D341Med (cell line): ENCODE measurements at places on chromosomes 2 and 18.

- DNase-seq, result no peak
Measured at GRCh38 chr18:45103319-45104048, 422.8 kb downstream of the SETBP1 start.

GRCh38 chr2:180246268-180246667 lies 239.2 kb upstream of the CWC22 start:
- DNase-seq, result no peak

DNA sequence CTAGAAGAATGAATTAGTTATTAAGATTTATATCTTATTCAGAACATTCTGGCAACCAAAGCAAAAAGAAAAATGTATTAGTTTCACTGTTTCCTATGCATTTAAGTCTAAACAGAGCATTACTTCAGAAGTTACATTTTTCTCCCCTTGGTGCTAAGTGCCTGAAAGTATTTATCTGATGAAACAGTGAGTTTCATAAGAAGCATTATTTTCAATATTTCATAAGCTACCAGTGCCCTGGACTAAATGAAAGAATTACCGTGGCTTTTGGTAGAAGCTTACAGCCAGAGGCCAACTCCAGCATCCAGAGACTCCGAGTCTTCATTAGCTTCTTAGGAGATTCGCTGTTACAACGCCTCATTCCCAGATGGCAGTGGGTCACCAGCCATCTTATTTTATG lies 97.6 kb downstream of the LYPD6B start:
- DNase-seq, result no peak

DNA sequence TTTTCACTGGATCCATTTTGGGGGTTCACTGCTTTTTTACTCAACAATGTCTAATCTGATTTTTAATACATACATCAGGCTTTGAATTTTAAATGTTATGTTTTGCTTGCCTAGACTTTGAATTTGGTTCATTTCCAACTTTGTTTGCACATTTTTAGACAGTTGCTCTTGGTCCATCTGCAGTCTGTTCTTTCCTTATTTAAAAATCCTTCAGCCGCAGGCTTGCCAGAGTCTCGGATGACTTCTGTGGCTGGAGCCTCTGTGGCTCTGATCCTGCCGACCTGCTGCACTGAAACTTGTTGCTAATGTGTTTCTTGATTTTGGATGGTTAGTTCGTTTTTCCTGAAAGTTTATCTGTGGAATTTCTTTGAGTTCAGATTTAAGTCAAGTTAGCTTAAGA lies 172.0 kb upstream of the ALKAL2 start:
- DNase-seq, result no peak

DNA sequence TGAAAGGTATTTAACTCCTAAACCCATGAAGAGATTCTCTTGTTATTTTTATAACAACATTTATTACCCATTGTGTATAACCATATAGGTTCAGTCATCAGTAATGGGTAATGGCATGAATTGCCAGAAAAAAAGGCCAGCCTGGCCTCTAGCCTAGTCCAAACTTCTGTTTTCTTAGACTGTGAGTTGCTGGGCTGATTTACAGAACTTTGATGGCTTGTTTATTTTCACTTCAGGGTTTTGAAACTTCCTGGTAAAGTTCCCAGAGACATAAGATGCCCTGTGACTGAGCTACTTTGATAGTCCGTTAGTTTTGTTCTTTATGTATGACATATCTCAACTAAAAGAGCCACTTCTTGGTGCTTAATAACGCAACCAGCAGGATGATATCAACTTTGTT lies 164.8 kb downstream of the METTL4 start:
- no peak for DNase-seq

GRCh38 chr2:213066443-213066743 lies 85.0 kb downstream of the IKZF2 start:
- DNase-seq, result no peak

DNA sequence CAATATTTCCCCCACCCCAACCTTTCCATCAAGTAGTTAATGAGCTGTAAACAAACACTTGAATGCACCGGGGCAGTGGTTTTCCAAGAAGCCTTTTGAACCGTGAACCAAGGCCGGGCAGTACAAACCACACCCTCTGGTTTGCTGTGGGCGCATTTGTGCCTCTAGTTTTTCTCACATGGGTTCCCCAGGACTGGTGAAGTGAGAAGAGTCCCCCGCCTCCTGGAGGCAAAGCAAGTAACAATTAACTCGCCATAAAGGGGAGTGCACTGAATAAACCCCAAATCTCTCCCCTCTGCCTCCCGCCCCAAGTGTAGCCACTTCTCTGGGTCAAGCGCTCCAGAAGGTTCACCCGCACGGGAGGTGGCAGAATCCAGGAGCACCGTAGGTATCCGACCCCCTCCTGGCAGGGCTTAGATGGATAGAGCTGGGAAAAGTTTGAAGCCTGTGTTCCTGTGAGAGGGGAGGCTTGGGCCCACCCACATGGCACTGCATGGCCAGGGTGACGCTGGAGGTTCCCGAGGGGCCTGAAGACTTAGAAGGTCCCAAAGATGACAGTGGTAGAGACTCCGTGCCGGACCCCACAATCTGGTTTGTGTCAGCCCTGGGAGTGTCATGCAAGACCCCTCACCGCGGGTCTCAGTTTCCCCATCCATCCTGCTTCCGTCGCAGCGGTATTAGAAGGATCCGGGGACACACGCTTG lies 182.2 kb downstream of the SMAD2 start:
- DNase-seq, result peak; percentile 39

- no peak for DNase-seq
Measured at GRCh38 chr2:43406651-43407279, 180.4 kb upstream of the ZFP36L2 start.
